Activated T-cell treated with anti-CD3 and anti-CD28 coated beads, Interleukin-2, amount 50 U/mL, for 72 hours (primary cell): ENCODE measurements at places on chromosomes 1 and 21. TPM values are rescaled to one million over a fixed set of nuclear protein-coding genes. Genes with fewer than 3 reads are reported as not detected.

Gene PLCH2
- total RNA-seq, result 26.3 TPM

Gene DNALI1
- 0.81 TPM for total RNA-seq

DNA sequence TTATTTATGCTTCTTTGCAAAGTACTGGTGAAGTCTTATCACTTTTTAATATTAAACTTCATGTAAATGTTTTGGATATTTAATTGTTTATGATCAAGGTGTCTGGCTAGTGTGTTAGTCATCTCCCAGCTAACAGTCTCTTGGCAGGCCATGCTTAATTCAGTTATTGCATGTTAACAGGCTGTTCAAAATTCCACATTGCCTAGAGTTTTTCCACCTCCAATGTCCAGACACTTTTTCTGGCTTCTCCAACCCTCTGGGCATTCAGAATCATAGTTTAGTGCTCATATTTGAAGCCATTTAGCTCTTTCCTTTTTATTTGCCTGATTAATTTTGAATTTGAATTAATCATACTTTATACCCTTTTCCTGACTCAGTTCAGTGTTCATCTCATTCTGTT is 69.2 kb downstream of the OLFML2B start:
- no peaks in the 10 kb centered on the region for H3K27me3 ChIP-seq
- no peak overlapping the region for H3K4me3 ChIP-seq

Gene CHD5
- total RNA-seq, result 0.16 TPM

DNA sequence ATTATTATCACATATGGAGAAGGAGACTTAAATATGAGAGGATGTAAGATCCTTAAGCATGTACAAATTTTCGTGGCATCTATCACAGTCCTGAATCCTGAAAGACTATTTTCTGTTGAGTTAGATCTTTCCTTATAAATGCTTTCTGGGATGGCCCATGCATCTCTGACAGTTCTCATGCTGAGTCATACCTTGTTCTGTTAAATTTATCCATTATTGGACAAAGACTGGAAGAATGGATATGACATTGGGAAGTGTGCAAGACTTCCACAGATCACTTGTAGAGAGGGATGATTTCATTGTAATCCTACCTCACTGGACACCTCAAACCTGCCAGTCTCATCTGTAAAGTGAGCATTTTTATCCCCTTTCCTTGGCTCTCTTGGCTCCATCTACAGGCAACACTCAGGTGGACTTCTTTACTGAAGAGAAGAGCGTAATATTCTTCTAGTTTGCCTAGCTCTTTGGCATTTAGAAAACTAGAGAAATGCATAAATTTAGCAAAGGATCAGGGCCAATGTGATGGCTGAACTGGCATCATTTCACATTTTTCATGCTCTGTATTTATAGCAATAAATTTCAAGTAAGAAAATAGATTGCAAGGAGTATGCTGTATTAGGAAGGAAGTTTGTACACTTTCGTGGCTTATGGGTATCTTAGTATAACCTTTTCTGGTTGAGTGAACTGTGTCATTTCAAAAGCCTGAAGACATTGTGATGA is 128.2 kb downstream of the NFIA start:
- H3K27ac ChIP-seq, result no peak overlapping the region
- no peak for DNase-seq
- no peak overlapping the region for H3K4me3 ChIP-seq
- no peaks in the 10 kb centered on the region for H3K36me3 ChIP-seq
- no peaks in the 10 kb centered on the region for H3K27me3 ChIP-seq

Gene TRIM67
- total RNA-seq, result not detected

GRCh38 chr1:67916140-67916886 is 83.0 kb upstream of the GNG12 start:
- H3K4me1 ChIP-seq, result no peaks in the 10 kb centered on the region
- no peaks in the 10 kb centered on the region for H3K27me3 ChIP-seq
- DNase-seq, result no peak
- no peaks in the 10 kb centered on the region for H3K36me3 ChIP-seq
- H3K27ac ChIP-seq, result no peak overlapping the region
- no peak overlapping the region for H3K4me3 ChIP-seq

- no peak overlapping the region for H3K4me3 ChIP-seq
- no peaks in the 10 kb centered on the region for H3K4me1 ChIP-seq
- peaks cover 3% of the 10 kb centered on the region for H3K36me3 ChIP-seq
- DNase-seq, result no peak
- no peaks in the 10 kb centered on the region for H3K27me3 ChIP-seq
- H3K27ac ChIP-seq, result no peak overlapping the region
Measured at GRCh38 chr1:225021037-225021436, 91.6 kb downstream of the DNAH14 start.

Gene CD1B
- not detected for total RNA-seq
